Cardiac muscle cell (in vitro differentiated cells and primary cell): ENCODE measurements at places on chromosomes 11 and 22. TPM values are rescaled to one million over a fixed set of nuclear protein-coding genes. Genes with fewer than 3 reads are reported as not detected.
A peak's percentile ranks its signal among the peaks of the same experiment; 100 is the strongest.

GRCh38 chr11:22244986-22245592 is 52.2 kb downstream of the ANO5 start:
- DNase-seq = peak; percentile 66

- DNase-seq = no peak
These were observed 7.9 kb downstream of the CSRP3 start for GRCh38 chr11:19193916-19194315.

DNA sequence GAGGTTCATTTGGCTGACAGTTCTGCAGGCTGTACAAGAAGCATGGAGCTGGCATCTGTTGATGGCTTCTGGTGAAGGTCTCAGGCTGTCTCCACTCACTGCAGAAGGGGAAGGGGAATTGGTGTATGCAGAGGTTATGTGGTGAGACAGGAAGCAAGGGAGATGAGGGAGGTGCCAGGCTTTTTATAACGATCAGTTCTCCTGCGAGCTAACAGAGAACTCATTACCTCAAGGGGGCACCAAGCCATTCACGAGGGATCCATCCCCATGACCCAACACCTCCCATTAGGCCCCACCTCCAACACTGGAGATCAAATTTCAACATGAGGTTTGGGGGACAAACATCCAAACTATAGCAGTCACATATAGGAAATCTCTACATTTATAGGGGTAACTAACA is 38.7 kb upstream of the E2F8 start:
- DNase-seq = no peak

ARHGAP32 gene
- 8.3 and 13.0 TPM in 2 replicates for total RNA-seq

BIK gene
- 21.0 and 41.7 TPM in 2 replicates for total RNA-seq
